RPMI8226 (cell line): ENCODE measurements at places on chromosomes 6 and 20.
A peak's percentile ranks its signal among the peaks of the same experiment; 100 is the strongest.

- DNase-seq = no peak
These were observed 18.0 kb downstream of the TCFL5 start for GRCh38 chr20:62843656-62844055.

GRCh38 chr6:142891454-142891853 lies 53.5 kb downstream of the HIVEP2 start:
- DNase-seq = no peak

DNA sequence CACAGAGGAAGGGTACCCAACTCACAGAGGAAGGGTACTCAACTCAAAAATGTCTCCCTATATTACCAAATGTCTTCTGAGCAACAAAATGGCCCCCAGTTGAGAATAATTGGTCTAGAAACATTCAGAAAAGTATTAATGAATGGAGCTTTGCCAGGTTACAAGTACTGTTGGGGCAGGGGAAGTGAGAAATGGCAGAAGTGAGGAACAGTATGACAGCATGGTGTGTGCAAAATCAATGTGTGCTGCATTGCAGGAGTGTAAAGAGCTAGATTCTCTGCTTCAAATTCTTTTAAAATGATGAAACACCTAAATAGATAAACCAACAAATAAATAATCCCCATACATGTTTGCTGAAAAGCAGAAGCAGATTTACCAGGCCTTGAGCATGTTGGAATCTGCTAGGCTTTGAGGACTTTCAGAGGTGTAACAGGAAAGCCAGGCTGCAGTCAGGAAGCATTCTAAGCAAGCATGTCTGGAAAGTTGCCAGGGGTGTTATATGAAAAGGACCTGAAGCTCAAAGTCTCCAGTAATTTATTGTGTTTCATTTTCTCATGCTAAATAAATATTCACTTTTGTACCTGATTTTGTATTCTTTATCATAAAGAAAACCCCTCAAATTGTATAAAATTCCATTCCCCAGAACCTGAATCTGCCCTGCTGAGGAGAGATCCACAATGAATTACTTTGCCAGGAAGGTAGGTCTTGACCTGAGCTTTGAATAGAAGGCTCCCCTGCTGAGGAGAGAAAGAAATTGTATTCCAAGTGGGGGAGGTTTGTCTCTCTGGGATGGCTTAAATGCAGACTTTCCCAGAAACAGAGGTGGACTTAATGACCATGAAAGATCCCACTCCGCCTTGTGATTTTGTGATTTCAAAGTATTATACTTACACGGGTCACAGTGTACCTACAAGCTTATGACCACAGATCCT lies 265.0 kb upstream of the MARCKS start:
- DNase-seq = peak; percentile 47

DNA sequence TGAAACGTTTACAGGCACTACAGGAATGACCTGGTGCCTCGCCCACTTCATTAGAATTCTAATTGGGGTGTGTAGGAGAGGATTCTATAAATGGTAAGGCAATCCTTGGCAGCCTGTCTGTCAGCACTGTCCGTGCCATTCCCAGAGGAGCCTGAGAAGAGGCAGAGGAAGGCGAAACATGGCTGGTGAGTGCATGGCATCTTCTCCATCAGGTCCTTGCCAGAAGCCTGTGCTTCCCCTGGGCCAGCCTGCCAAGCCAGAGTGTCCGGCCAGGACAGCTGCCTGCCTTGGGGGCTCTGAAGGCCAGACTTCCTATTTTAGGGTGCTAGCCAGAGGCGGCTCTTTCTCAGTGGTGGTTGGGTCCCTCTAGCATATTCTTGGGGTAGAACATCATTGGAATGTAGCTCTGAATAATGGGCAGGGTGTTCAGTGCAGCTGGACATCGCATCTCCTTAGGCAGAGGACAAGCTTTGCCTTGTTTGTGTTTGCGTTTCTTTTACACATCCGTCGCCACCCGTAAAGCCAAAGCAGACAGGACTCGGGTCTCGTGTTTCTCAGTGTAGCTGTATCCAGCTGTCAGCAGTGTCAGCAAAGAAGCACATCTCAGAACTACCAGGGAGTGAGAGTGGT lies at the start of gene TGM3:
TGM3 (plus strand) TSS at position 116 of the 630 bp plus-strand sequence; CDS start at position 179, 63 bp downstream.
- DNase-seq = no peak

- no peak for DNase-seq
These were observed 8.8 kb downstream of the TRIM27 start for GRCh38 chr6:28914941-28915340.

DNA sequence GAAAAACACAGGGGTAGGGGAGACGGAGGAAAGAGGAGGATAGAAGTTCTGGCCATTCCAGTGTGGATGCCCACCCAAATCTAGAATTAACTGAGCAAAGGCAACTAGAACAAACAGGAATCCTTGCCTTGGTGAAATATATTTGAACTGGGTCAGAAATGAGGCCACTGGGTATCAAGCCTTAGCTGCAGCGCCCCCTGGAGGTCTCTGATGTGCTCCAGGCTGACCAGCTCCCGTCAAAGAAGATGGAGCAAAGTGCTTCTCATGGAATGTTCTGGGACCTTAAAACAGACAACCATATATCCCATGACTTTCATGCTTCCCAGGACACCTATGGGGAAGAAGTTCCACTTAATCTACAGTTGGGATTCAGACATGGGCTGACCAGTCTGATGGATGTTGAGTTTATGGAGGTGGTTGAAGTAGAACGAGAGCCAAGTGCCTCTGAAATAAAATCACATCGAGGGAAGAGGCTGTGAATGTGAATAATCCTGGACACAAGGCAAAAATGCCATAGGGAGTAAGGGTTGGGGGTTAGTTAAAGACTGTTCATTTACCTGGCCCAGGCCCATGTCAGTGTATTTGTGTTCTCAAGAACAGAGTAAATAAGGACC lies 50.4 kb downstream of the HLA-DPB1 start:
- DNase-seq = peak; percentile 71

DNA sequence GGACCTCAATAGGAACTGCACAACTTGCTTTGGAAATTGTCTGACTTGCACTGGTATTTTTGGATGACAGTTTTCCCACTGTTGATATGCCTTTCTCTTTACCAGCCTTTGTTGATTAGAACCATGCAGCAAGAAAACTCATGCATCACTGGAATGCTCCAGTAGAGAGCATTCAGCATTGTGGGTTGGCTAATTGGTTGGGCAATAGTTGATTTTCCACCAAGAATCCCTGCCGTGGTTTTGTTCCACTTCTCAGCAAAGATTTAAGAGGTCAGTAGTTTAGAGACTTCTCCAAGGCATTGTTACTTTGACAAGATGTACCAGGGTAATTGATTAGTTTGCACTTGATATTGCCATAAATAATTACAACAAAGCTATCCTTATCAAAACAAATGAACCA lies 260.0 kb downstream of the DHX35 start:
- DNase-seq = no peak

DNA sequence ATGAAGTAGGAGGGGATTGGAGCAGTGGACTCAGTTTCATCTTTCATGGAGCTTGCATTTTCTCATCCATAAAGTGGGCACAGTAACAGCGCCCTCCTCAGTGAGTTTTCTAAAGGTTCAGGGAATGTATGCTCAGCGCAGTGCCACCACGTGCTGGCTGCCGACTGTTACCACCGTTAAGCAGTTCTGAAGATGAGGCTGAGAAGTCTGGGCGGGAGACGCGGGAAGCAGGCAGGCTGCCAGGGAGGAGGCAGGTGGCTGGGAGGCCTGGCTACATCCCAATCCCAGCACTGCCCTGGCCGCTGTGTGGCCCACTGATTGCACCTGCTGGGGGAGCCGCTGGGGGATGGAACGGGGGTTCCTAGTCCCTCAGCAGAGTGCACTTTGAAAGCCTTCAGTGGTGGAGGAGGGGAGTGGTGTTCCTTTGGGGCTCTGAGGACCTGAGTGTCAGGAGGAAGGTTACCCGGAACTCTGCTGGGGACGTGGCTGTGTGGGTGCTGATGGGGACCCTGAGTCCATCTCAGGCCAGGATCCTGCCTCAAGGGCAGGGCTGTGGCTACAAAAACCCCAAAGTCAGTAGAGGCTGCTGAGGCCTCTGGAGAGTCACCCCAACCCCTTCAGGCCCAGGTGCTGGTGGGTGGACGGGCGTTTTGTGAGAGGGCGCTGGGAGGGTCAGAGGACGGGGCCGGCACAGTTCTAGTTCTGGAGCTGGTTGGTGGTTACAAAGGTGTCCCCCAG lies 28.0 kb upstream of the PHACTR3 start:
- peak; percentile 47 for DNase-seq

GRCh38 chr20:32538526-32538939 lies 46.6 kb downstream of the NOL4L start:
- no peak for DNase-seq

GRCh38 chr6:43986177-43986825 lies 141.0 kb downstream of the MRPL14 start:
- DNase-seq = no peak

DNA sequence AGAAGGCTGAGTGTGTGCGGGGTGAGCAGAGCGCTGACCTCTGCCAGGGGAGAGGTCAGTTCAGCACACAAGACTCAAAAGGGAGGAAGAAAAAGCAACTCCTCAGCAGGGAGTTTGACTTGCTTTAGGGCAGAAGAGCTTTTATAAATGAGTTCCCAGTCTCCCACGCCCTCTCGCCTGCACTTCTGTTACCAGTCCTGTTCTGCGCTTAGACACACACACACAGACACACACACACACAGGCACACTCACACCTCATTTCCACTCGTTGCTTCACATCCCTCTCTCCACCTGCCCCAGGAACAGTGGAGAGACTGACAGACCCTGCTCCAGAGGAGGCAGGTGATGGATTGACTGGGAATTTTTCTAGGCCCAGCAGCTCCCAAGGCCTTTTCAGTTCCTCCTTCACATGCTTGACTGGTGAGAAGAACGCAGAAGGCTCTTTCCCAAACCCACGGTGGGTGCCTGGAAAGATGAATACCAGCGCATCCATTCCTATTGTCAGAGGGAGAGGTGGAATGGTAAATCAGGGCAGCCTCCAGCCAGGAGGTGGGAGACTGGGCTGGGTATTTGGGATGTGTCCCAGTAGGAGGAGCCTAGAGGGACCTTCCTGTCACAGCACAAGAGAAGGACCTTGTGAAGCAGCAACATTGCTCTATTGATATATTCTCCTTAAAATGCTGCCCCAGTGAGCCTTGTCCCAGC lies 43.7 kb downstream of the JAG1 start:
- no peak for DNase-seq

- peak; percentile 38 for DNase-seq
These were observed 69.7 kb upstream of the TOX2 start for GRCh38 chr20:43844778-43845614.

DNA sequence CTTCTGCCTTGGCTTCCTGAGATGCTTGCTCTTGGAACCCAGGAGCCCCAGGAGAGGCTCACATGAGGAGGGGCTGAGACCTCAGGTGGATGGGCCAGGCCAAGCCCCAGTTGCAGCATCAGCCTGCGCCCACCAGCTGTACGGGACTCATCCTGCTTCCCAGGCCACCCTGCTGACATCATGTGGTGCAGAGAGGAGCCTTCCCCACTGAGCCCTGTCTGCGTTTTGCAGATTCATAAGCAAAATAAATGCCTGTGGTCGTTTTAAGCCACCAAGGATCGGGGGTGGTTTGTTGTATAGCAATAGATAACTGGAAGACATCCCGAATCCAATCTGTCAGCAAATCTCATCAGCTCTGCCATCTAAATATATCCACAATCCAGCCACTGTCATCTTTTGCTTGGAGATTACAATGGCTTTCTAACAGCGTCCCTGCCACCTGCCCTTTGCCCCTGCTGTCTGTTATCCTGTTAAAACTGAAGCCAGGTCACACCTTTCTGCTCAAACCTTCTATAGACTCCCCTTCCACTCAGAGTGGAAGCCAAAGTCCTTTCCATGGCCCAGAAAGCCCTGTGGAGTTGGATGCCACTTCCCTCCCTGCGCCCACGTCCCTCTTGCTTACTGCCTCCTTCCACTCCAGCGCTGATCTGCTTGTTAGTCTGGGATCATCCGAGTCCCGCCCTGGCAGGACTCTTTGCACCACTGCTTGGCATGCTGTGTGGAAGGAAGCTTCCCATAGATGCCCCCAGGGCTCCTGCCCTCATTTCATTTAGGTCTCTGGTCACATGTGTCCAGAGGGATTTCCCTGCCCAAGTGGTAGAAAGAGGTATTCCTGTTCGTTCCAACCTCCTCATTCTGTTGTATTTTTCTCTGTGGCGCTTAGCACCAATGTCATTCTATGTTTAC lies 24.0 kb upstream of the MLN start:
- no peak for DNase-seq

DNA sequence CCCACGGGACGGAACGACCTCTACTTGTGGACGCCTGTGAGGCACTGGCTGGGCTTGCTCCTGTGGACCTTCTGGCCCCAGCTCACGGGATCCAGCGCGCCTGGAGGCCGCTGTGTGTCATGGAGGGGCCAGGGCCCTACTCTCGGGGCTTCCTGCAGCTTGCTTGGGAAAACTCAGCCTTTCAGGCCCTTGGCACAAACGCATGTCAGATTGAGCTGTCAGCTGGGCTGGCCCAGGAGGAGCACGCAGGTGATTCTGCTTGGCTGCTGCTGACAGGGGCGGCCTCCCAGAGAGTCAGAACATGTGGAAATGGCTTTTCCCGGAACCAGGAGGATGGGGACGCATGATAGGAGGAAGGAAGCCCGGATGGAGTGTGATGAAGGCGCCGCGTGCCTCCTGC lies 39.7 kb downstream of the TMEM181 start:
- DNase-seq = no peak

DNA sequence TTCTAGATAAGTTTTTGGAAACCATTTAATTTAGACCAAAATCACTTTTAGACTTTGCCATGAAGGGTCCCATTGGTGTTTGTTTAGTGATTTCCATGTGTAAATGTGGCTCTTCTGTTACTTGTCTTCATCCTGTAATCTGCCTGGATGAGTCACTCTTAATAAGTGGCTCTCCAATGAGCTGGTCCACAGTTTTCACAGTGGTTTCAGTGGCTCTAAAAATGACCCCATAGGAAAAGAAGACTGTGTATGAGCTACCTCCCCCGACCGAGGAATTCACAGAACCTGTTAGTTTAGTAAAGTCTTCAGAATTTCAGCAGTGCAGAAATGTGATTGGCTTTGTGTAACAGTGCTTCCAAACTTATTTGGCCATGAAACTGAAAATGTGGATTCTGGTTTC lies 492.0 kb upstream of the MARCKS start:
- DNase-seq = no peak

DNA sequence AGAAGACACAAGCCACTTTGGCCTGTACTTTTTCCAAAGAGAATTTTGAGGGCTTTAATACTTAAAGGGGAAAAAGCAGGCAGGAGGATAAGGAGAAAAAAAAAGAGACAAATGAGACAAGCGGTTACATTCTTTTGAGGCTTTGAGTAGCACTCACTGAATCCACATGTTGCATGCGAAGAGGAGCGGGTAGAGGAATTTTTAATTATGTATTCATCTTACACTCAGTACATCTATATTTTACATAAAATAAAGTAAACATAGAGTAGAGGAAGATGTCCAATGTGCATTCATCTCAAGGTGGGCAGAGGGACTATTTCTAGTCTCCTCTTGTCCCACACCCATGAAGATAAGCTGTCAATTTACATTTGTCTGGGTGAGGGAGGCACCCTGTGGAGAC lies 266.9 kb downstream of the CD109 start:
- no peak for DNase-seq

GRCh38 chr6:148296771-148297170 lies 45.9 kb upstream of the SASH1 start:
- DNase-seq = no peak

- no peak for DNase-seq
These were observed 12.4 kb upstream of the DACT2 start for GRCh38 chr6:168332020-168332419.
